Thymus (tissue), 14 donors: ENCODE measurements at places on chromosomes 7 and 10. TPM values are rescaled to one million over a fixed set of nuclear protein-coding genes. Genes with fewer than 3 reads are reported as not detected.

The C7orf57 gene
- total RNA-seq: 0.05 TPM

GRCh38 chr7:277228-277627 is 12.7 kb upstream of the FOXL3 start:
- H3K27me3 ChIP-seq: no peaks in the 10 kb centered on the region
- H3K4me1 ChIP-seq: no peaks in the 10 kb centered on the region

The ABCC2 gene
- 1.1 TPM for total RNA-seq

- H3K4me1 ChIP-seq: no peaks in the 10 kb centered on the region
- H3K36me3 ChIP-seq: no peaks in the 10 kb centered on the region
- H3K27me3 ChIP-seq: peaks cover 59% of the 10 kb centered on the region
- DNase-seq: no peak
- H3K27ac ChIP-seq: peak overlapping the region; percentile 52
Measured at GRCh38 chr10:121597504-121598262, 561 bp downstream of the FGFR2 start.

- DNase-seq: peak; percentile 2
- no peak overlapping the region for H3K27ac ChIP-seq
- peak overlapping the region; percentile 63 for H3K4me3 ChIP-seq
- peaks cover 3% of the 10 kb centered on the region for H3K4me1 ChIP-seq
- H3K27me3 ChIP-seq: no peaks in the 10 kb centered on the region
Measured at GRCh38 chr10:17616403-17617030, 657 bp downstream of the HACD1 start.

DNA sequence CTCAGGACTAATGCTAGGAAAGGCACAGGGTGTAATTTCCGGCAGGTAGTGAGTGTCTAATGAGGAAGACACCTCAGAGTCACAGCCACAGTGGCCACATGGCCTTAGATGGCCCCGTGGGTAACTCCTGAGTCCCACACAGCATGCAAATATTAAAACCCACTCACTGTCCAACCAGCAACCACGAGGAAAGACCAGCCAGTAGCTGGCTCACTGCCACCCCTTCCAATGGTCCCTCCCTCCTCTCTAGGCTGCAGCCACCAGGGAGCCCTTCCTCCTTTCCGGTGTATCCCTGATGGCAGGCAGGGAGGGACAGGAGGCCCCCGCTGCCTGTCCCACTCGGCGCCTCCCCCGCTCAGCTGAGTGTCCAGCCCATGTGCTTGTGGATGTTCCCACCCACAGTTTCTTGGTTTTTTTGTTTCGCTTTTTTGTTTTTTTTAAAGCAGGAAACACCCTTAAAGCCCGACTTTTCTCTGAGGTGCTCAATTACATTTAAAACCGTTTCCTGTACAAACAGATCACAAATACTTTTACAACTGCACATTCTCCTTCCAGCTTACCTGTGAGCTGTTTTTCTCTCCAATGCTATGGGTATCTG is 9.2 kb downstream of the BNIP3 start:
- peak overlapping the region; percentile 80 for H3K27ac ChIP-seq
- H3K27me3 ChIP-seq: no peaks in the 10 kb centered on the region
- H3K4me3 ChIP-seq: no peak overlapping the region
- peaks cover 7% of the 10 kb centered on the region for H3K4me1 ChIP-seq
- H3K36me3 ChIP-seq: peaks cover 15% of the 10 kb centered on the region
- peak; percentile 12 for DNase-seq

GRCh38 chr7:130270947-130271800 is 4.5 kb downstream of the CPA2 start:
- H3K4me3 ChIP-seq: no peak overlapping the region
- no peaks in the 10 kb centered on the region for H3K36me3 ChIP-seq
- no peaks in the 10 kb centered on the region for H3K27me3 ChIP-seq
- no peak for DNase-seq
- H3K27ac ChIP-seq: no peak overlapping the region
- peaks cover 49% of the 10 kb centered on the region for H3K4me1 ChIP-seq

The MMD2 gene
- not detected for total RNA-seq

DNA sequence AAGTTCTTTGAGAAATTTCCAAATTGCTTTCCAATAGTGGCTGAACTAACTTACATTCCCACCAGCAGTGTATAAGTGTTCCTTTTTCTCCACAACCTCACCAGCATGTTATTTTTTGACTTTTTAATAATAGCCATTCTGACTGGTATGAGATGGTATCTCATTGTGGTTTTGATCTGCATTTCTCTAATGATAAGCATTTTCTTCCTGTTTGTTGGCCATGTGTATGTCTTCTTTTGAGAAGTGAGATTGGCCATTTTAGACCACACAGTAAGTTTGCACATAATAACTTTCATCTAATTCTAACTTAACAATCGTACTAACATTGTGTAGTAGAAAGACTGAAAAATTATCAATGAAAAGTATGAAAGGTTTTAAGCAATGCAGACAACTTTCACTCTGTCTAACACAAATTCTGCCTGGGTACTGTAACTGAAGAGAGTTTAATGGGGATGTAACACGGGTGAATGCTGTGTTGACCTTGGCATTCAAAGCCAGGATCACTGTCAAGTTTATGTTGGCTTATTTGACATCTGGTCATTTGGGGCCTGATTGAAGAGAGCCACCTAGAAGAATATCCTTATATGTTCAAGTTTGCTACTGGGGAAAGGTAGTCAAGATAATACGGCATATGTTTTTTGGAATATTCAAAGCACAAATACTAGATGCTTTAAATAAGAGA is 50.4 kb downstream of the FAM171A1 start:
- DNase-seq: no peak
- no peak overlapping the region for H3K4me3 ChIP-seq
- H3K27me3 ChIP-seq: no peaks in the 10 kb centered on the region
- no peaks in the 10 kb centered on the region for H3K36me3 ChIP-seq
- no peak overlapping the region for H3K27ac ChIP-seq

DNA sequence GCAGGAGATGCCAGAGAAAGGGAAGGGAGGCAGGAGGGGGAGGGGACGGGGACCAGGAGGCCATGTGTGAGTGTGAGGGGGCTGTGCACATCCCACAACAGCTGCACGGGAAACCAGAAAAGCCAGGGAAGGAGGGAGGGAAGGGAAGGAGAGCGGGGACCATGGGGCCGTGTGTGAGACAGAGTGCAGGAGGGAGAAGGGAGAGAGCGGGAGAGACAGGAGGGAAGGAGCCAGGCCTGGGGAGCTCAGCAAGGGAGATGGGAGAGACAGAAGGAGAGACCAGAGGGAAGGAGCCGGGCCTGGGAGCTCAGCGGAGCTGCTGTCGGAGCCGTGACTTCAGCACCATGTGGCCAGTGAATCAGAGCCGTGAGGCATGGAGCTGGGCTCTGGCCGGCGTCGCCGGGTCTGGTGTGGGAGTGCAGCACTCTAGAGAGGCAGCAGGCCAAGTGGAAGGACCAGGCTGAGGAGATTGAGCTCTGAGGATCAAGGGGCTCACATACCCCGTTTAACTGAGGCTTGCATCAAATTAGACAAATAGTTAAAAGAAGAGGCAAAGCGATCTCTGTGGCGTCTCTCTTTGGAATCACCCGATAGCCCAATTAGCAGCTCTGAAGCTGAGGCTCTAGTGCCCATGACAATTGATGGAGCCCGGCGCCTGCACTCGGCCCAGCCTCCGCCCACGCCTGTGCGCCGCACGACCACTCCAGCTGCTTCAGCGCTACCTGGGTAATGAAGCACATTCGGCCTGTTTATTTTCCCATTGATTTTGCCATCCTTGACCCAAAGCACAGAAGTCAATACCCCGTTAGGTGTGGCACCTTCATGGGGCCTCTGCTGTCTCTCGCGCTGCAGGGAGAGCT is 150.4 kb downstream of the MAD1L1 start:
- no peak for DNase-seq
- no peak overlapping the region for H3K4me3 ChIP-seq
- H3K36me3 ChIP-seq: peaks cover 13% of the 10 kb centered on the region

DNA sequence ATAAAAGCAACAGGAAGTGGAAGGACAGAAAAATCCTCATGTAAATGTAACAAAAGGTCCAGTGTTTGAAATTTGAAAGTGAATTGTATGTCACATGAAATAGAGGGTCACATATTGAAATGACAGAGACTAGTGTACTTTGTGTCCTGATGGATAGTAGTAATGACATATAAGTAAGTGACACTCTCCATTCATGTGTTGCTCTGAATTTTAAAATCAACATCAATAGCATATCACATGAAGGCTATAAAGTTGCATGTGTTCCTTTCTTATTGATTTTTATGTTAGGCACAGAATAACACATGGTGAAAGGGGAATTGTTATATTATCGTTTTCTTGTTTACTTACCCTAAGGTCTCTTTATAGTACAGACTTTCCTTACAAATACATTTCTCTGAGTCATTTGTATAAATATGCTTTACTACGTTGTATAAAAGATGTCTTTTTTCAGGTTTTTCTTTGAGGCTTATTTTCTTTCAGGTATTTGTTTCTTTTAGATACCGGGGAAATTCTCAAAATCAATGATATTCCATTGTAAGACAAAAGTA is 104.6 kb upstream of the CACNA2D1 start:
- no peaks in the 10 kb centered on the region for H3K27me3 ChIP-seq
- no peaks in the 10 kb centered on the region for H3K36me3 ChIP-seq
- no peak overlapping the region for H3K4me3 ChIP-seq
- DNase-seq: no peak
- no peaks in the 10 kb centered on the region for H3K4me1 ChIP-seq

- peak overlapping the region; percentile 88 for H3K27ac ChIP-seq
- DNase-seq: peak; percentile 7
- peak overlapping the region; percentile 90 for H3K4me3 ChIP-seq
- H3K36me3 ChIP-seq: no peaks in the 10 kb centered on the region
Measured at GRCh38 chr10:5975641-5976473, 1.5 kb downstream of the IL15RA start.

GRCh38 chr10:101018600-101019439 is 12.1 kb downstream of the PDZD7 start:
- H3K27ac ChIP-seq: no peak overlapping the region
- no peak for DNase-seq
- H3K36me3 ChIP-seq: no peaks in the 10 kb centered on the region
- H3K4me3 ChIP-seq: no peak overlapping the region
- peaks cover 16% of the 10 kb centered on the region for H3K27me3 ChIP-seq

DNA sequence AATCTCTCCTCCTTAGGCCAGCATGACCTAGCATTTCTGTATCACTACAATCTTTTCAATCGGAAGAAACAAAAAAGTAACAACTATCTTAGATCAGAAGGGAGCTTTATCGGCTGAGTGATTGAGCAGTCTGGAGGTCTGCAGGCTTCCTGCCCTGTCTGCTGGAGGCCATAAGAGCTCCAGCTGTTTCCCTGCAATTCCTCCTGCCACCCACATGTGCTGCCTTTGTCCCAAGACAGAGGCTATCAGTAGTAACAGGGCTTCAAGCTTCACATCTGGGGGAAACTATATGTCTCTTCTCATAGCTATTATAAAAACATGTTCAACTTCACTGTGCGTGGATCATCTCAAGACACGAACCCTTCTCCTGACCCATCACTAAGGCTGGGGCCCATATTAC is 70.1 kb upstream of the VWC2 start:
- H3K4me1 ChIP-seq: no peaks in the 10 kb centered on the region
- H3K27me3 ChIP-seq: no peaks in the 10 kb centered on the region
- no peak overlapping the region for H3K27ac ChIP-seq
- no peak for DNase-seq
- H3K36me3 ChIP-seq: no peaks in the 10 kb centered on the region

GRCh38 chr7:107309296-107309695 is 140.5 kb downstream of the HBP1 start:
- H3K4me3 ChIP-seq: no peak overlapping the region
- H3K27me3 ChIP-seq: no peaks in the 10 kb centered on the region
- peaks cover 3% of the 10 kb centered on the region for H3K36me3 ChIP-seq
- no peaks in the 10 kb centered on the region for H3K4me1 ChIP-seq
- DNase-seq: no peak
- no peak overlapping the region for H3K27ac ChIP-seq

GRCh38 chr7:143429770-143430698 is 13.2 kb upstream of the TAS2R60 start:
- DNase-seq: no peak
- H3K4me3 ChIP-seq: no peak overlapping the region
- no peak overlapping the region for H3K27ac ChIP-seq
- no peaks in the 10 kb centered on the region for H3K4me1 ChIP-seq
- no peaks in the 10 kb centered on the region for H3K36me3 ChIP-seq

The SFRP5 gene
- 2.4 TPM for total RNA-seq

The LRMDA gene
- total RNA-seq: 2.5 TPM

DNA sequence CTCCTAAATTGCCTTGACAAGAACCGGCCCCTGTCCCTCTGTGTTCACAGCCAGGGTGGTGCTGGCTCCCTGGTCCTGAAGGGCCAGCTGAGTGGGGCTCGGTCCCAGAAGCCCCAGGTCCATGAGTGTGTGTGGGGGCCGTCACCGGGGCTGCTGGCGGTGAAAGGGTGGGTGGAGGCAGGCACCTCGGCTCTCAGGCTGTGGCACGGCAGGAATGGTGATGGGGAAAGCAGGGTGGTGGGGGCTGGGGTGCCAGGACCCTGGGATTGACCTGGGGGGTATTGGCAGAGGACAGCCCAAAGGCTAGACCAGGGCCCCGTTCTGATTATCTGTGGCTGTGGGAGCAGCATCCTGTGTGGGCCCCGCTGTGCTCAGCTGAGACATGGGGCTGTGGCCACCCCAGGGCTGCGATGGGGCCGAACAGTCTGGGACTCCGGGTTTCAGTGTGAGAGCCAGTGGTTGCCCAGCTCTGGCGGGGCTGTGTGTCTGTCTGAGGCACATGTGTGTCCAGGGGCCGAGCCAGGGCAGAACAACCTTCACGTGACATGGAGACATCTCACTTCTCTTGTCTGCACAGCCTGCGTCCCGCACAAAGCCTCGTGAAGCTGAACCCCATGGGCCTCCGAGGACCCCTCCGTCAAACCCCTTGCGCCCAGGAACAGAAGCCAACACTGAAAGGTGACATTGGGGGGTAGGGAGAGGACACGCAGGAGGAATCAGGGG is 144.2 kb downstream of the ELFN1 start:
- DNase-seq: no peak
- no peak overlapping the region for H3K4me3 ChIP-seq
- peaks cover 73% of the 10 kb centered on the region for H3K4me1 ChIP-seq
- no peak overlapping the region for H3K27ac ChIP-seq
- peaks cover 14% of the 10 kb centered on the region for H3K36me3 ChIP-seq
- H3K27me3 ChIP-seq: no peaks in the 10 kb centered on the region

DNA sequence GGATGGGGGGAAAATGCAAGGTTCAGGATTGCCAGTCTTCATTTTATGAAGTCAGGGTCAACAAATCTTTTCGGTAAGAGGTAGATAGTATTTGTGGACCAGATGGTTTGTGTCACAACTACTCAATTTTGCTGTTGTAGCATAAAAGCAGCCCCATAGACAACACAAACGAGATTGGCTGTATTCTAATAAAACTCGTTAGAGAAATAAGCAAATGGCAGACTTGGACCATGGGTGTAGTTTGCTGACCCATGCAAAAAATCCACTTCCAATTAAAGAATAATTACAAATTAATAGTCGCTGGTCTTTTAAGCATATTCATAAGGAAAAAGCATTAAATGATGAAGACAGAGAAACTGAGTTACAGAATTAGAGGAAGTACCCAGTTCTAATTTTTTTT is 247.1 kb downstream of the CRPPA start:
- H3K27ac ChIP-seq: no peak overlapping the region
- no peaks in the 10 kb centered on the region for H3K27me3 ChIP-seq
- H3K36me3 ChIP-seq: no peaks in the 10 kb centered on the region
- H3K4me1 ChIP-seq: no peaks in the 10 kb centered on the region
- H3K4me3 ChIP-seq: no peak overlapping the region

DNA sequence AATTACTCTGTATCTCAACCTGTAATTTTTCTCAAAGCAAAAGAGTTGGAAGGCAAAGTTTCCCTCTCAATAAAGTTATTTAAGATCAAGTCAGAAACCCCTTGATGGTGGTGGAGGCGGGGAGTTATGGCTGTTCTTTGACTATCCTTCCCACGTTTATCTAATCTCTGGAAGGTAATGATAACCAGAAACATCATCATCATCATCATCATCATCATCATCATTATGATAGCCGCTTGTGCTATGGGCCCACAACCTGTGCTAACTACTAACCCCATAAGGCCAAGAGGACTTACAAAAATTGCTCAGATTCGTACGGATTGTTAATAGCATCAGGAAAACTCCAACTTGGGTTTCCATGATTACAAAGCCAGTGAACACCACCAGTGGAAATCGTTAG is 502.3 kb downstream of the SH2D4B start:
- H3K4me3 ChIP-seq: no peak overlapping the region
- H3K27ac ChIP-seq: no peak overlapping the region
- DNase-seq: no peak
